CD4-positive, CD25-positive, alpha-beta regulatory T cell (primary cell): ENCODE measurements at places on chromosomes 6 and 20.
A peak's percentile ranks its signal among the peaks of the same experiment; 100 is the strongest.

- DNase-seq: no peak
Measured at GRCh38 chr20:34951252-34951651, 4.4 kb downstream of the GSS start.

- DNase-seq: no peak
Measured at GRCh38 chr6:113394216-113394615, 462.9 kb upstream of the MARCKS start.

- no peak for DNase-seq
Measured at GRCh38 chr6:112839525-112839961, 492.4 kb downstream of the RFPL4B start.

- no peak for DNase-seq
Measured at GRCh38 chr20:24991897-24992486, 559 bp downstream of the APMAP start.

- no peak for DNase-seq
Measured at GRCh38 chr20:40265825-40266533, 423.1 kb downstream of the MAFB start.

DNA sequence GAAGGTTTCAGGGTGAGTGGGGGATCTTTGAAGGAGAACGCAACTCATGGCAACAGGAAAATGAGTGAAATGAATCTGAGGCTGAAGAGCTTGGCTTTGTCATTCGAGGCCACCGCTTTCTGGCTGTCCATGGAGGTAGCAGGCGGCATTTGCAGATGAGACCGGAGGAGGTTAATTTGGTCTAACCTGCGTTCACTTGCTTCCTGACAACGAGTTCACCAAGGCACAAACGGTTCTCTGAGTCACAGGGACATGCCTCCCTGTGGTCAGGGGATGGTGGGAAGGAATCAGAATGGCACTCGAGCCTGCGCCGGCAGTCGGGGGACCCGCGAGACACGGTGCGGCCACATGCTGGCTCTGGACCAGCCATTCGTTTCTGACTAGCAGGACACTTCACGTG is 75.0 kb downstream of the IRF4 start:
- no peak for DNase-seq

DNA sequence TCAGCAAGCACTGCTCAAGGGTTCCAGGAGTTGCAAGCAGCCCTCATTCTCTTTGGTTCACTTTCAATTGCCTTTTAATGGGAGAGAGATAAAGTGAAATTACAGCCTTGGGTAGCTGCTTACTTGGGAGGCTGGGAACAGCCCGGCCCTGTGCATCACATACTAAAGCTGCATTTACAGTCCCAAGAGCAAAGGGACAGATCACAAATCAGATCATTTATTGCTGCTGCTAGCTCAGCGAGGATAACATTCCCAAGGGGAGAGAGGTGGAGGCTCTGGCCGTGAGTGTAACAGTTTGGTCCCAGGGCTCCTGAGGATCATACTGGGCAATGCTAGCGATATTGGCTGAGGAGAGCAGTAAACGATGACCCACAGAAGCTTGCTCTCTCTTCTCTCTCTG is 133.1 kb downstream of the CDH26 start:
- DNase-seq: no peak

DNA sequence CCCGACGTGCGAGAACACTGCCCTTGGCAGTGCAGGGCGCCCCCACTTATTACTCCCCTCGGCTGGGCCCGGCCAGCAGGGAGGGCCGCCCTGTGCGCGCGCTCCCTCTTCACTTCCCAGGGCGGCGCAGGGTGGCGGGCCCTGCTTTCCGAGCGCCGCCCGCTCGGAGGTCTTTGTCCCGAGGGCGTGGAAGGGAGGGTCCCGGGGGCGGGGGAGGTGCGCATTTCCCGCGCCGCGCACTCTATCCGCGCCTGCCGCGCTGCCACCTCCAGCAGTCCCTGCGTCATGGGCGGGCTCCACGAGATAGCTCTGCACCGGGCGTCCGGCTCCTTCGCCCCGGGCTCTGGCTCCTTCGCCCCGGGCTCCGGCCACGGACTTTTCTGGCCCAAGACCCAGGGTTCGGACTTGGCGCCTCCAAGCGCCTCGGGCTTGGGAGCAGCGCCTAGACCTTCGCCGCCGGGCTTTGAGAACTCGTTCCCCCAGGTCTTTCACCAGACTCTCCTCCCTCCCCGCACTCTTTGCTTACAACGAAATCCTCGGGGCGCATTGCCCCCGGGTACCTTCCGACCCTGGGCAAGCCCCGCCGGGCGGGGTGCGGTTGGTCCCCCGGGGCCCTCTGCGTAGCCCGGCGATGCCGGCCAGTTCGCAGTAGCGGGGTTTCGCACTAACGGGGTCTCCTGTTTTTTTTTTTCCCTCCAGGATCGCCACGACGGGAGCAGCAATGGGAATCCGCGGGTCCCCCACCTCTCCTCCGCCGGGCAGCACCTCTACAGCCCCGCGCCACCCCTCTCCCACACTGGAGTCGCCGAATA is 1.6 kb downstream of the TFAP2C start:
- DNase-seq: no peak

DNA sequence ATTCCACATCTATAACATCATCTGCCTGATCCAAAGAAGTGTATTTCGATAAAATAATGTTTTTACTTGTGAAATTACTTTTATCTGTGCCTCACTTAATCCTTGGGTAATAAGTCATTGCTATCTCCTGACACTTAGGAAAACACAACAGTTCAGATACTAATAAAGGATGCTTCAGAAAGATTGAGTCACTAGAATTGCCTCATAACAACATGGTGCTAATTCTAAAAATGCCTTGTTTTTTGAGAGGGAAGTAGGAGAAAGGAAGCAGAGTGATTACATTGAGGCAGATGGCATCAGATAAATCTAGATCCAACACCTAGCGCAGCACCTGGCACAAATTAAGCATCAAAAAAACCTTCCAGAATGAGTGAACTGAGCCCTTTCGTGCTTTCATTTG is 69.0 kb downstream of the NCOA7 start:
- no peak for DNase-seq

DNA sequence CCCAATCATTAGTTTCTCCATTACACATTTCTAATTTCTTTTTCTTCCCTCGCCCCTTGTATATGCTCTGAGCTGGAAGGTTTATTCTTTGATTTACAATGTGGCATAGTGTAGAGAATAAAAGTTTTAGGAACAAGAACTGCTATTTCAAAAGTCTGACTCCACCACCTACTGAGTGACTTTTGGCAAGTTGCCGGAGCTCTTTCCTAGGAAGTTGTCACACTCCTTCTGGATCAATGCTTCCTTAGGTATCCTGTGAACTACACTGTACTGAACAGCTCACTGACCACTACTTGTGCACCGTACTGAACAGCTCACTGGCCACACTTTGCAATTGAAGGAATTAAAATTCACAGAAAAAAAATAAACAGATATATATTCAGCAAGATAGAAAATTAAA is 458.2 kb downstream of the FRK start:
- DNase-seq: no peak

- no peak for DNase-seq
Measured at GRCh38 chr20:44714701-44715498, at the start of gene CCN5. CCN5 (plus strand) TSS chr20:44715369; CDS start chr20:44715391, 22 bp downstream.

DNA sequence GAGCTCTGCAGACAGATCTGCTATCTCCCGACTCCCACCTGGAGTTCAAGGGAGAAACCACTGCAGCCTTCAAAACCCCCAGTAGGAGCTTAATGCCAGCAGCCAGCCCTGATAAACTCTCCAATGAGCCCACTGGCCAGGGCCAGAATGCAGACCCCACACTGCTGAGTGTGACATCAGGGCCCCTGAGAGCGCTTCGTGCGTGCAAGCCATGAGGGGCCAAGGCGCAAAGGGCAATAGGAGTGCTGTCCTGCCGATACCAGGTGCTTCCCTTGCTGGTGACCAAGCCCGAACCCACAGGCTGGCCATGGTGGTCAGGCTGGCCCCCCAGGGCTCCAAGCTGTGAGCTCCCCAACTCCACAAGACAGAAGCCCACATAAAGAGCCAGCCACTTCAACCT is 33.2 kb upstream of the CST7 start:
- no peak for DNase-seq

- no peak for DNase-seq
Measured at GRCh38 chr20:62025394-62025793, 40.3 kb downstream of the TAF4 start.

- no peak for DNase-seq
Measured at GRCh38 chr20:50977066-50978021, 18.7 kb downstream of the MOCS3 start.

DNA sequence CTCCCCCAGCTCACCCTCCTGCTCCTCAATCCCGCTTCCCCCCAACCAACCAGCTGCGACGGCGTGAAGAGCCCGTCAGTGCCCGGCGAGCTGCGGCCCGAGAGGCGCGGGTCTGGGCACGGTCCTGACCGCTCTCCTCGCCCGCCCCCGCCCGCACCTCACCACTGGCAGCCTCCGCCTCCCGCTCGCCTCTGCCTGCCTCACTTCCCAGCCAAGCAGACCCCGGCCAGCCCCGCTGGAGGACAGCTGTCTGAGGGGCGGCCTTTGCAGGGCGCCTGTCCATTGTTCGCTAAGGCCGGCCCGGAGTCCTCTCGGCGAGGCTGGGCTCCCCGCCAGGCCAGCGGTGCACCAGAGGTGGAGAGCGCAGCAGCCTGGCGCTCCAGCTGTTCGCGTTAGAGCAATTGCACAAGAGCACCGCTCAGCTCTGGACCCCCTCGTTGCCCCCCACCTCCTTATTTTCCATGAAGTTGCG is 1.3 kb downstream of the SOBP start:
- no peak for DNase-seq

- no peak for DNase-seq
Measured at GRCh38 chr6:67224989-67225388, 1410.1 kb upstream of the ADGRB3 start.

DNA sequence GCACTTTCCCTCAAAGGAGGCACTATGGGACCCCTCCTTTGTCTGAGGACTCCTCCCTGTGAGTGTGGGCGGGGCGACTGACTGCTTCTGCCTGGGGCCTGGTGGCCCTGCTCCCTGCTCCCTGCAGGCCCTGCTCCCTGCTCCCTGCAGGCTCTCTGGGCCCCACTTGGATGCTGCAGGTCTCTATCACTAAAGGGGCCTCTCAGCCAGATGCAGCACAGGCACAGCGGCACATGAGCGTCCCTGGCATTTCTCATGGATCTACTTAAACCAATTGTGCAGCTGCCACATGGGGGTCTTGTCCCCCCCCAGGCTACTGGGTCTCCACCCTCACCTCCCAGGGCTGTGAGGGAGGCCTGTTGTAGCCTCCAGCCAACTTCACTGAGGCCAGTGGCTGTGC is 7.8 kb downstream of the EEF1A2 start:
- no peak for DNase-seq

GRCh38 chr6:10305790-10306415 is 109.0 kb downstream of the TFAP2A start:
- no peak for DNase-seq

GRCh38 chr6:30112402-30112994 is 392 bp downstream of the TRIM31 start:
- DNase-seq: no peak

DNA sequence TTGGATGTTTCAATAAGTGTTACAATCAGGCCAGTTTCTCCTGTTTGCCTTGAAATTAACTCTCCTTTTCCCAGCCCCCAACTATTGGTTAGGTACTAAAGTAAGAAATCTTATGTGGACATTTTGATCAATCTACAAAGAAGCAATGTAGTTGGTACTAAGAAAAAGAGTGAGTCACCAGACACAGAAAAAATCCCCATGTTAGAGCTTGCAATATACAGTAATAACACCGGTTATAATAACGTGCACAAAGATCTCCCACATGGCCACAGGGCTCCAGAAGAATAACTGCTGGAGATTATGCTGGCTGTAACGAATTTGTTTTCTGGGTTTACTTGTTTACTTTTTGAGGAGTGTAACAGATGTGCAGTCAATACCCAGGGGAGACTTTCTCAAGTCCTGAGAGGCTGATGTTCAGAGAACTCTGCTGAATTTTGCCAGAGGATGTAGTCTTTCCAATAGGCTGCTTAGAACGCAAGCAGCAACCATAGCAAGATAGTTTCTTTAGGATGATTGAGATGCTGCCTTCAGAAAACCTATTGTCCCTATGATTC is 166.2 kb upstream of the SPACA1 start:
- peak; percentile 2 for DNase-seq

GRCh38 chr20:60136645-60137401 is 178.6 kb downstream of the CDH26 start:
- no peak for DNase-seq

DNA sequence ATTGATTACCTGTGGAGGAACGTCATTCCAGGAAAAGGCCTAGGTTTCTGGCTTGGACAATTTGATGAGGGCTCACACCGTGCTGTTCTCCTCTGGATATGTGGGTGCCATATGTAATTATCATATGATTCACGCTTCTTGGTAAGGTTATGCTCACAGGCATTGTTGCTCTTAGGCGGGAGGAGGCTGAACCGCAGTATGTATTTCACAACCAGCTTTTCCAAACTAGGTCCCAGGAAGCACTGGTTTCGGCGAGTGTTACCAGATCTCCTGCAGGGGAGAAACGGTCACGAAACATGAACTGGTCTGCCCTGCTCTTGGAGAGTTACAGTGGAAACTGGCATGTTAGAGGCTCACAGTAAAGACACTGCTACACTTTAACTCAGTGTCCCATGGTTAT is 793 bp upstream of the FAM50B start:
- no peak for DNase-seq

DNA sequence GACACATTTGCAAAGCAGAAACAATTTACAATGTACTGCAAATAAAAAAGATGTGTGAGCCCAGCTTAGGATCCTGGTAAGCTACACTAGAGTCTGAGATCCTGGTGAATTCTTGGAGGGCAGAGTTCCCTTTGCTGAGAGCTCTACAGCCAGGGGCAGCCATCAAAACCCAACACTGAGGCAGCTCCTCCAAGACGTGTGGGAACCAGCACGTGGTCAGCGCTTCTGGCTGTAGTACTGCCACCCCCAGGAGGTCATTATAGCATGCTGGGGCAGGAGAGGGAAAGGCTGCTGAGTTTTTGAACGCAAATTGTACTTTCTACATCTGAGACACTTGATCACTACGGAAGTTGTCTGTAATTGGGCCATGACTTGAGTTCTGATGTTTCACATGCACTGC is 131.5 kb downstream of the INSM1 start:
- DNase-seq: no peak

- DNase-seq: no peak
Measured at GRCh38 chr20:38139977-38140753, 24.9 kb downstream of the TGM2 start.
